ENCODE measurements at places on chromosomes 1 and 21.

DNA sequence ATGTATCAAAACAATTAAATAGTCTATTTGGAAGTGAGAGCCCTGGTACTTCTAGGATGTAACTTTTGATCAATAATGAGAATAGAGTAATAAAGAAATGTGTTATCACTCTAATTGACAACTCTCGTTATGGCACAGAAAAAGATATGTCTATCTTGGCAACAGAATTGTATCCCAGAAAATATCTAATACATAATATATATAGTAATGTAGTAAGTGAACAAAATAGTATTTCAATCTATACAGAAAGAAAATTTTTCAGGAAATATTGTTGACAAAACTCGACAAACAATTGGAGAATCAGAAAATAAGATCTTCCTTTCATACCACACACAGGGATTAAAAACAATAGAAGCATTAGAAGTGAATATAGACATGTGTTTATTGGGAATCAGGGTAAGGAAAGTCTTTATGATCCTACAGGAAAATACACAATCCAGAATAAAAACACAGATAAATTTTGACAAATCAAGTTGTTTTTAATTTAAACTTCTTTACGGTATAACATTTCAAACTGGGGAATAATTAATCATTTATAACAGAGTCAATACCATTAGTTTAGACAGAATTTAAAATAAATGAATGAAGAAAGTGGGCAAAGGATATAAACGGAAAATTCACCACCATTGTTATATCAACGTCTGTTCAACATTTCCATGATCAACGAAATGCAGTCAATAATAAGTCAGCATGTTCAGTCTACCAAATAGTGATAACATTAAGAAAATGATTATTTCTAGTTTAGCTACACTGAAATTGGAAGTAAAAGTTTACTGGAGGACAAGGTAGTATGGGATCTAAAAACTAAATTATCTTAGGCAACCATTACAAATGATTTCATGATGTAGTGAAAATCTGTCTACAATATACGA lies 1526.5 kb upstream of the TPTE start:
- no peak for DNase-seq

DNA sequence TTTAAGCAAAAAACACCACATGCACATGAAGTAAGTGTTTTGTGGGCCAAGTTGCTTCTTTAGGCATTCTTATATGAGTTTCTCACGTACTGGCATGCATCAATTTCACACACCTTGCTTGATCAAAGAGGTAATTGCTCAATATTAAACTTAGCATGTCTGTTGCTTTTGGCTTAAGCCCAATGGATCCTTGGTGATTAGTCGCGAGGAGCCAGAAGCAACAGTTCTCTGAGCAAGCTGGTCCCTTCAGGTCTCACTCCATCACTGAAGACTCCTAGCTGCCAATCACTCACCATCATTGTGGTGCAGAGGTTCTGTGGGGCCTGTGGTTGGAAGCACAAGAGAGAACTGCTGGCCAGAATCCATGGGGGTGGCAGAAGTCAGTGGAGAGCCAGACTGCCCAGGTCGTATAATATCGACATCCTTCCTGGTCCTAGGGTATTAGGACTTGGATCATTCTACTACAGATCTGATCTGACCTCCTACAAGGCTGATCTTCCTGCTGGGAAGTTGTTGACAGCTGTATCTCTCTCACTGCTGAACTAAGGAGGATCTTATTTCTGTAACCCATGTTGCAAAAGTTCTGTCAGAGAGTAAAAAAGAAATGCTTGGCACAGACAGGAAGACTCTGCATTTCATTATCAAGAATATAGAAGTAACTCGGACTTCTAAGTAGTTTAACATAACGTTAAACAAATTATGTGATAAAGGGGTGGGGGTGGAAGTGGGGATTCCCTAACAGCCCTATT lies 140.5 kb downstream of the NTPCR start:
- no peak for DNase-seq

GRCh38 chr21:43364261-43364510 lies 62.7 kb downstream of the SIK1 start:
- DNase-seq, result no peak

GRCh38 chr1:56200896-56201295 lies 378.5 kb downstream of the PLPP3 start:
- DNase-seq, result no peak
